ENCODE measurements at places on chromosomes 6 and 20.

DNA sequence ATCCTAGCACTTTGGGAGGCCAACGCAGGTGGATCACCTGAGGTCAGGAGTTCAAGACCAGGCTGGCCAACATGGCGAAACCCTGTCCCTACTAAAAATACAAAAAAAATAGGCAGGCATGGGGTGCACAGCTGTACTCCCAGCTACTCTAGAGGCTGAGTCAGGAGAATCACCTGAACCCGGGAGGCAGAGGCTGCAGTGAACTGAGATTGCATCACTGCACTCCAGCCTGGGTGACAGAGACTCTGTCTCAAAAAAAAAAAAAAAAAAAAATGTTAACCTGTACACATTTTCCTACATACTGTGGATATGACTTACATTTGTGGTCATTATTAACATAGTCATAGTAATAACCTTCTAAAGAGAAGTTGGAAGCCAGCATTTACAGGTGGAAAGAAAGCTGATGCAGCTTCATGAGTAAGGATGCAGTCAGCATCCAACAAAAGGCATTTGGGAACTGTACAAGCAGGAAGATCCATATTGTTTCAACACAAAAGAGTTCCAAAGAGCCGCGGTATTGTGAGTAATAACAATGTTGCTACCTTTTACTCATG, 186.2 kb downstream of the GPX5 start:
- DNase-seq, result no peak

DNA sequence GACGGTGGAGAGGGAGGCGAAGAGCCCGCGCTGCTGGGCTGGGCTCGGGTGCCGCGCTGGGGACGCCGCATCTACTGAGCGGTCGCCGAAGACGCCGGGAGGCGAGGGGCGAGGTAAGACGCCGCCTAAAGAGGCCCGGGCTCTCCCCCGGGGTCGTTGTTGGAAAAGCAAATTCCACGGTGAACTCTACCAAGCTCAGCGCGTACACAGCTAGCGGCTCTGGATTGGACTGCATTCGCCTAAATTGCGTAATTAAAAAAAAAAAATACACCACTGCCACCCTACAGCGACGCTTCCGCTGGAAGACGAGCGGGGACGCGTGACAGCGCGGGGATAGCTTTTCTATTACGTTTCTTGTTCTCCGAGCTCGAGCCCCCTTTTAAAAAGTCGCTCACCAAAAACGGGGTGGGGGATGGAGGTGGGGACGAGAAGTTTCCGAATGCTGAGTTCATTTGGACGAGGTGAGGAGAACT, 92.0 kb upstream of the PRDM1 start:
- peak; percentile 55 for DNase-seq

DNA sequence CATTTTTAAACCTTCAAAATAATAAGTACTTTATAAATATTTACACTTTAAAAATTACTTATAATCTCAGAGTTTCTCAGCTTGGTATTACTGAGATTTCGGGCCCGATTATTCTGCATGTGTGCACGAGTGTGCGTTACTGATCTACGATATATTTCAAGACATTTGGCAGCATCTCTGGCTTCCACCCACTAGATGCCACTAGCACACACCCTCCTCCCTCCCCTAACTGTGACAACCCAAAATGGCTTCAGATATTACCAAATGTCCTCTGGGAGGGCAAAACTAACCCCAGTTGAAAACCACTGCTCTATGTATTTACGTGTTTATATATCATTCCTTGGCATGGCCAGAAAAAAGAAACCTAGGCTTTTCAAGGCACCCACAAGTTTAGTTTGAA, 95.9 kb downstream of the FYN start:
- DNase-seq, result no peak

DNA sequence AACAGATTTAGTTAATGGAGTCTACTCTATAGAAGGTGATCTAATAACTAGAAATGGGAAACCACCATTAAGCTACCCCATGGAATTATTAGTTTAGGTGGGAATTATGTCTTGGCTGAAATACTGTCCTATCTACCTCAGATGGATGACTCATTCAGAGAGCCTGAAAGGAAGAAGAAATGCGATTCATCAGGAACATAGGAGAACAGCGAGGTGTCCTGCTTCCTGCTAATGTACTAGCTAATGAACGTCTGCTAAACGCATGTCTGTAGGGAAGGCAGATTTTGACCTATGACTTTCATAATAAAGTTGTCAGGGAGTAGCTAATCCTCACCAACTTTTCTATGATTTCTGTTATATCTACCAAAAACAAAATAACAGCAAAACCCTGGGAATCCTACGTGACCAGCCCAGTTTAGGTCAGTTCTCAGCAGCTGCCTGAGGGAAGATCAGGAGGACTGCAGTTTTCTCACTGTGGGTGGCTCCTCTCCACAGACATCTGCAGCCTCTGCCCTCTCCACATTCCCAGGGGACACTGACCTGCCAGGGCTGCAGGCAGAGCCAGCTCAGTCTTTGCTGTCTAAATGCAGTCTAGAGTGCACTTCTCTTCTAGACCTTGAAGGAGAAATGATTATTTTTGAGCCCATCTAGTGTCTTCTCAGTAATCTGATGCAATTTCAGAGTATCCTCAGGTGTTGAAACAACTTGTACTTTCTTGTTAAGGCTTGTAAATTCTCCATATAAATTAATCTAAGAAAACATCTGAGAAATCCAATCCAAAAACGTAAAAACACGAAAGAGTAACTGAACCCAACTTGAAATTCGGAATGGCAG, 18.1 kb upstream of the SFT2D1 start:
- no peak for DNase-seq

DNA sequence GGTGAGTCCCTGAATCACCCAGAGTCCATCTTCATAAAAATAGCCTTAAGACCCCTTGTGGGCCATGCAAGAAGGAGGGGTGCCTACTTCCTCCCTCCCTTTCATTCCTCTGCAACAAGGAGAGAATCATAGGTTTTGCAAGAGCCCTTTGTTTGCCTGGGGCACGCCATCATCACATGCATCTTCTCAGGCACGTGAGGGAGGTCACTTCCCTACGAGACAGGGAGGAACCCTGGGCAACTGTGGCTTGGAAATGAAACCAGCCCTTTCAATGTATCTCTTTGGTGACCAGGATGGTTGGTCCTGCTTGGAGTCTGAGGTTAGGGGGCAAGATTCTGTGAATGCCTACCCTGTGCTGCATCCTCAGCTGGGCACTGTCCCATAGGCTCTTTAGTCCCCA, 194.8 kb downstream of the MAFB start:
- peak; percentile 70 for DNase-seq

GRCh38 chr6:107509506-107509905, 19.6 kb downstream of the SOBP start:
- DNase-seq, result no peak

DNA sequence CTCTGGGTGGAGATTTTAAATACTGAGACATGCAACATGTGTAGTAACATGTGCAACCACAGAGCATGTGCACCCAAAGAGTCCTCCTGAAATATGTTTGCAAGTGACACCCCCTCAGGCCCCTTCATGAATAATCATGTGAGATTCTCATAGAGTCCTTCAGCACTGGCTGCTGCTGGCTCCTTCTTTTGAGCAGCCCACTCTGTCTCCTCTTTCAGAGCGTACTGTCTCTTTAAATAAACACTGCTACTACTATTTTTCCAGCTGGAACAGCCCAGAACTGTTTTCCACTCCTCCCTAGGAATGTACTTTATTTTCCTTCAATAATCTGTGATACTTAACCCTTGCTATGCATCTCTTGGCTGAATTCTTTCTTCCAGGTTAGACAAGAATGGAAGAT, 42.0 kb downstream of the HLA-DRB5 start:
- DNase-seq, result no peak

- no peak for DNase-seq
Observed at GRCh38 chr20:54015496-54015895, 54.9 kb downstream of the BCAS1 start.

DNA sequence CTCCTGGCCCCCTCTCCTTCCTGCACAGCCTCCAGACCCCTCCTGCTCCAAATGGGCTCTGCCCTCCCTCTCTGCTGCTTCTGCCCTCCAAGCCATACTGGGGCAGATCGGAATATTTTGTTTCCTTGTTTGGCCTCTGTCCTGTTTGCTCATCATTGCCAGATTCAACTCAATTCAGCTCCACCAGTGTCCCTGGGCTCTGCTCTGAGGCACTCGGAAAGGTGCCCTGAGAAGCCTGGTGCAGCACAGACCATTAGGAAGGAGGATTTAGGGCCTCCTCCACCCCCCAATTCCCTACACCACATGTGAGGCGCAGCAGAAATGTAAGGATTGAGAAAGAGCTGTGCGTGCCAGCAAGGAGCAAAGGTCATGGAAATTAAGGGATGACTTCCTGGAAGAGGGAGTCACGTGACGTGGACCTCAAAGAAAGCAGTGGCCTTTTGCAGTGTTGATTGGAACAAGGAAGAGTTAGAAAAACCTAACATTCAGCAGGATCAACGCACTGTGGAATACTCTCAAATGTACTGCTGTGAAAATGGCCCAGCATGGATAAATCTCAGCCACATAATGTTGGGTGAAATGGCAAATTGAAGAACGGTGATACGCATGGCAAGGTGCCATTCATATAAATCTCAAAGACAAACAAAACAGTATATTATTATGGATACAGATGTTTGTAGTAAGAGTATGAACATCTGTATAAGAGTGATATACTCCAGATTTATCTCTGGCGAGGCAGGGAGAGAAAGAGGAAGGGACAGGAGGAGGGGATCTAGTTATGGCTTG, 229.5 kb upstream of the RNF24 start:
- DNase-seq, result no peak

DNA sequence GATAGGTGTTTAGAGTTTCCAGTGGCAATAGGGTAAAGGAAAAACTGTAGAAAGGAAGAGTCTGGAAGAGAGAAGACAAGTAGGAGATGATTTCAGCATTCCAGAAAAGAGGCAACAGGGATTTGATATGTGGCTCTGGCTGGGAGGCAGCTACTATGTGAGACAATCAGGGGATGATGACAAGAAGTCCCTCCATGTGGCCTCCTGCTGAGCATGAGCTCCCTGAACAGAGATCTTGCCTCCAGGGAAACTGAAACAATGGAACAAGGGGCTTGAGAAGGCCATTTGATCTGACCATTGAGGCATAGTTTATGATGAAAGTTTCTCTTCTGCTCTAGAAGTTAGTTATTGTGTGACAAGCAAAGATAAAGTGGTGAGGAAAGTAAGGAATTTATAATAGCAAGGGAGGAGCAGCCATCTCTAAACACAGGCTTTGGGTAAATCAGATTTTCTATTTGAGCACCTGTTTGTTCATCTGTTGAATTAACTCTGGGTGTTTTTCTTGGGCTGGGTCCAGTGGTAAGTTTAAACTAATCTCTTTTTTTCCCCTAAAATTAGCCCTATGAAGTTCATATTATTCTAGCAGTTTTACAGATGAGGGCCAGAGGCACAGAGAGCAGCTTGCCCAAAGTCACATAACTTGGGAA, 3.0 kb upstream of the GPX5 start:
- DNase-seq, result no peak

GRCh38 chr6:162100096-162100495, 627.5 kb downstream of the PRKN start:
- no peak for DNase-seq

GRCh38 chr6:135692426-135692825, 159.1 kb upstream of the PDE7B start:
- no peak for DNase-seq

GRCh38 chr6:42688281-42688680, 34.1 kb downstream of the PRPH2 start:
- no peak for DNase-seq

- no peak for DNase-seq
Observed at GRCh38 chr6:76072562-76072961, at the start of gene IMPG1. Gene IMPG1 (minus strand): TSS chr6:76072662. CDS start chr6:76072488, 174 bp downstream.

- DNase-seq, result peak; percentile 80
Observed at GRCh38 chr6:15150207-15150606, 95.7 kb upstream of the JARID2 start.

DNA sequence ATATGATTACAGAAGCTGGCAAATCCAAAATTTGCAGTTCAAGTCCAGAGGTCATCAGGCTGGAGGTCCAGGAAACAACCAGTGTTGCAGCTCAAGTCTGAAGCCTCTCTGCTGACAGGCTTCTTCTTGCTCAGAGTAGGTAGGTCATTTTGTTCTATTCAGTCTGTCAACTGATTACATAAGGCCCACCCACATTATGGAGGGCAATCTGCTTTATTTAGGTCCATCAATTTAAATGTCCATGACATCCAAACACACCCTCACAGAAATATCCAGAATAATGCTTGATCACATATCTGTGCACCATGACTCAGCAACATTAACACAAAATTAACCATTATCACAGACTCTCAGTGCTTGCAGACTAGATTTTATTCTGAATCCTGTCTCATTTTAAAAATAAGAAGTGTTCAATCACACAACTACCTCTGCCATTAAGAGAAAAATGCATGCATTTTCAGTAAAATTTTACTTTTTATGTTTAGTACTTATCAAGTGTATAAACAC, 759.2 kb upstream of the ADGRB3 start:
- DNase-seq, result no peak

DNA sequence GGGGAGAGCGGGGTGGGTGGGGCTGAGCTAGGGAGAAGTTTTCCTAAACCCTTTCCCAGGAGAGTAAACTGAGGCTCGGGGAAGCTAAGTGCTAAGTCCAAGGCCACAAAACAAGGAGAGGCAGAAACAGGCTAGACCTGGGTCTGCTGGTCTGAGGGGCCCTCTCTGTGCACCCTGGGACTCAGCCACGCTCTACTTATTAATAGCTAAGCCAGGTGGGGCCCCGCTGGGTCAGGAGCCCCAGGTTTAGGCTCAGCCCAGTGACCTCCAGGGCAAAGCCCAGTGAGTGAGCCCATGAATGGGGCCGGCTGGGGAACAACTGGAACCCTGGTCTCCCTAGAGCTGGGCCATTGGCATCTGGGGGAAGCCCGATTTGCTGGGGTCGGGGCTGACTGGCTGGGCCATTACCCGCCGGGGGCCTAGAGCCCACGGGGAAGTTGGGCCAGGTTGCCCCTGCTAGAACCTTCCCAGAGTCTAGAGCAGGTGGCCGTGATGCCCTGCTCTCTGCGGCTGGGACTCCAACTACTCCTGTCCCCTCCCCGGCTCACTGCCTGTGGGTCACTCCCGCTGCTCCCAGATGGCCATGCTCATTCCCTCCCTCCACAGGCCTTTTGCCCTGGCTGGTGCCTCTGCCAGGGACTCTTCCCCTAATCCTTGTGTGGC, 24.1 kb upstream of the NOL4L start:
- DNase-seq, result no peak

GRCh38 chr20:59161721-59162120, 1.9 kb upstream of the ZNF831 start:
- no peak for DNase-seq

- peak; percentile 45 for DNase-seq
Observed at GRCh38 chr6:25309886-25310285, 30.7 kb downstream of the CARMIL1 start.

DNA sequence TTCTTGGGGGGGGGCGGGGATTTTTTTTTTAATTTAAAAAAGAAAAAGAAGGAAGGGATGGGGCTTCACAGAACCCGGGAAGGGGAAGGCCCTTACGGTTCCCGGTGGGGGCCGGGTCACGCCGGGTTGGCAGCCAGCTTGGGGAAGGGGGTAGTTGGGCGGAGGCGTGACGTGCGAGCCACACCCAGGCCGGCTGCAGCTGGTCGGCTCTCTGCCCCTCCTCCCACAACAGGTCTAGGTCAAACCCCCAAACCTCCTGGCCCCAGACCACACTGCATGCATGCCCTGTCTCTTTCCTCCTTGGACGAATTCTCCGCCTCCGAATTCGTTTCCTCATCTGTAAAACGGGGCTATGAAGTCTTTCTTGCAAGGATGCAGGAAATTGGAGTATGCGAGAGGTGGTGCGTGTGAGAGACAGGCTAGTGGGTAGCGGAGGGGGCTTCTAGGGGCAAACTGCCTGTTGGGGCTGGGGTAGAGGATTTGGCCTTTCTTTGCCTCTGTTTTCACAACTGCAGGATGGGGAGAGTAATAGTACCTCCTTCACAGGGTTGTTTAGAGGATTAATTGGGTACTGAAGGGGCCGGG, 828 bp downstream of the HCK start:
- DNase-seq, result peak; percentile 93

GRCh38 chr6:121886223-121886830, 450.9 kb downstream of the GJA1 start:
- DNase-seq, result no peak
